ENCODE measurements at places on chromosomes 12 and 14.
A peak's percentile ranks its signal among the peaks of the same experiment; 100 is the strongest.

DNA sequence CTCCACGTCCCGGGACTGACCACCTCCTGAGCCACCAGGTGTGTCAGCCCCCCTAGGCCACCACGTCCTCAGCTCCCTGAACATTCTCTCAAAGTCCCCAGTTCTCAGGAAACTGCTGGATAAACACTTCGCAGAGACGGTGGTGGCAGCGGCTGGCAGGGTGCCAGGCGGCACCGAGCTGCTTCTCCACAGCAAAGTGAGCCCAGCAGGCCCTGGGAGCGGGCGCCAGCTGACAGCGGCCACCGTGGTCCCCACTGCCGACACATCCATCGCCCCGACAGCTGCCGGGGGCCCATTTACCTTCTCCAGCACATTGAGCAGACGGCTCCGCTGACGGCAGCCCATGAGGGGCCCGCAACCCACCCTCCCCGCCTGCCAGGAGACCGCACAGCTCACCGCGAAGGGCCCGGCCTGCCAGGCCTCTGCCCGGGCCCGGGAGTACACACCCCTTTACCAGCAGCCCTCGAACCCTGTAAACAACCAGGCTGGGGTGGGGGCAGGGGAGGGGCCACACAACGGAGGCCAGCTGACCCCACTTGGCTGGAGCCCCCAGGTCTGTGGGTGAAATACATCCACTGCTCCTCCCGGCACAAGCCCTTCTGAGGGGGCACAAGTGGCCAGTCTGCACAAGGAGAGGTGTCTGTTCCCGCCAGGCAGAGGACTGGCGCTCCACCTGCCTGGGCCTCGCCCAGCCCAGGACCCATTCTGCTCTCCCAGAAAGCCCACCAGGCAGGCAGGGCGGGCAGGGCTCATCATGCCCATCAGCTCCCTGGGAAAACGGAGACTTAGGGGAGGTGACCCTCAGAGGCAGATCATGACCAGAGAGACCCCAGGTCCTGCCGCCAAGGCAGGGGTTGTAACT, 10.5 kb downstream of the AKT1 start:
- DNase-seq: no peak

GRCh38 chr12:8453021-8453513, 2.7 kb upstream of the CLEC6A start:
- peak; percentile 94 for DNase-seq

DNA sequence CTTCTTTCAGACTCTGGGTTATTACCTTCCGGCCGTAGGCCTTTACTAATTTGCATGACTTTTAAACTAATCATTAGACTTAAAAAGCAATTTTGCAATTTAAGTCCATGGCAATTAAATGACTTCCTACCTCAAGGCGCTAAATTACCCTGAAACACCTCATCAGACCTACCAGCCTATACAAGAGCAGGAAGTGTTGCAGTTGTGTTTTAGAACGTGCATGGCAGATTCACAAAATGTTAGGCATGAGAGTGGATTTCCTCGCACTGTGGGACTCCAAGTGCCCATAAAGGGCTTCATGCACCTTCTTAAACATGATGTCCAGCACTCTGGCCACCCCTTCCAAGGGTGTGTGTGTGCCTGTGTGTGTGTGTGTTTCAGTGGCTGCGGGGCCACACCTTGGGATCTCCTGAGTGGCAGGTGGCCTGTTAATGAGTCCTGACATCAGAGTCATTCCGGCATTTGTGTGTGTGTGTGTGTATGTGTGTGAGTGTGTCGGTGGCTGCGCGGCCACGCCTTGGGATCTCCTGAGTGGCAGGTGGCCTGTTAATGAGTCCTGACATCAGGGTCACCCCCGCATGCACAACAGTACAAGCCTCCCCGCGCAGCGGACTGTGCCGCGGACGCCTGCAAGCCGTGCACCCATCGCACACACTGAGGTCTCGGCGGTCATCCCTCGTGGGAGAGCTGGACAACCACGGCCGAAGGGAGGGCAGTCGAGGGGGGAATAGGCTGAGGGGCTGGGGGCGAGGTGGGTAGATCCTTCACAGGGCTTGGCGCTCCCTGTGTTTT, 900 bp downstream of the C2CD5 start:
- DNase-seq: peak; percentile 10

GRCh38 chr12:72872238-72872887, 600.2 kb downstream of the TRHDE start:
- DNase-seq: no peak

Measured in suppressor macrophage treated with lipopolysaccharide for 4 hours (primary cell).